ENCODE measurements at places on chromosomes 12 and 14. TPM values are rescaled to one million over a fixed set of nuclear protein-coding genes. Genes with fewer than 3 reads are reported as not detected.

The B4GALNT3 gene
- total RNA-seq = not detected

The TRHDE gene
- total RNA-seq = 97.8 TPM

The FZD10 gene
- not detected for total RNA-seq

The MYF6 gene
- total RNA-seq = not detected

The EIF2S3B gene
- 6.8 TPM for total RNA-seq

The KCNMB4 gene
- total RNA-seq = 0.90 TPM

The CLMN gene
- total RNA-seq = under 0.01 TPM

- peak within 1 kb of the TSS; percentile 50 for H3K4me3 ChIP-seq
- H3K36me3 ChIP-seq = peaks cover 20% of the 10 kb centered on the region
- peak; percentile 93 for DNase-seq
- H3K27me3 ChIP-seq = no peaks in the 10 kb centered on the region
- H3K4me1 ChIP-seq = peaks cover 16% of the 10 kb centered on the region
- peak within 1 kb of the TSS; percentile 96 for H3K27ac ChIP-seq
Measured at GRCh38 chr12:53380104-53380793, at the start of gene SP1. TSS of gene SP1 (plus strand) at chr12:53380176. CDS start at chr12:53380292, 116 bp downstream.

- H3K27me3 ChIP-seq = no peaks in the 10 kb centered on the region
- no peaks in the 10 kb centered on the region for H3K36me3 ChIP-seq
- peak; percentile 47 for DNase-seq
- peak overlapping the region; percentile 55 for H3K27ac ChIP-seq
Measured at GRCh38 chr14:77641534-77642341, 25.3 kb upstream of the SPTLC2 start.

DNA sequence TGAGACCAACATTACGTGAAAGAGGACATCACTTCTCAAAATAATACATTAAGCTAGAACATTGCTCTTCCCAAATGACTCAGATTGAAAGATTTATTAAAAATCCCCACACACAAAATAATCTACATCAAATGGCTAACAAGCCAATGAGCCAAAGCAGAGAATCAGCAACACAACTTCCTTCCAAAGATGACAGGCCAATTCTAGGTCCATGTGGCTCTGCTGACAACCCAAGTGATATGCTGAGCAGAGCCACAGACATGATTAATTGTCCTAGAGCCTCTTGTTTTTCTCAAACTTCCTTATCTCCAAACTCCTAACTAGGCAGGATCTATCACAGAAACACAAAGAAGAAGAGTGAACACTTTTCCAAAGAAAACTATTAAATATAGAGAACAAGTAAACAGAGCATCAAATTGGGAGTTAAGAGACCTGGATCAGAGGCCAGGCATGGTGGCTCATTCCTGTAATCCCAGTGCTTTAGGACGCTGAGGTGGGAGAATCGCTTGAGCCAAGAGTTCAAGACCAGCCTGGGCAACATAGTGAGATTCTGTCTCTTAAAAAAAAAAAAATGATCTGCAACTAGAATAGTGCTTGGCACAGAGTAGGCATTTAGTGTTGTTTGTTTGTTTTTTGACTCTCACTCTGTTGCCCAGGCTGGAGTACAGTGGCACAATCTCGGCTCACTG is 38.5 kb downstream of the SENP1 start:
- no peak overlapping the region for H3K4me3 ChIP-seq
- H3K27ac ChIP-seq = no peak overlapping the region

DNA sequence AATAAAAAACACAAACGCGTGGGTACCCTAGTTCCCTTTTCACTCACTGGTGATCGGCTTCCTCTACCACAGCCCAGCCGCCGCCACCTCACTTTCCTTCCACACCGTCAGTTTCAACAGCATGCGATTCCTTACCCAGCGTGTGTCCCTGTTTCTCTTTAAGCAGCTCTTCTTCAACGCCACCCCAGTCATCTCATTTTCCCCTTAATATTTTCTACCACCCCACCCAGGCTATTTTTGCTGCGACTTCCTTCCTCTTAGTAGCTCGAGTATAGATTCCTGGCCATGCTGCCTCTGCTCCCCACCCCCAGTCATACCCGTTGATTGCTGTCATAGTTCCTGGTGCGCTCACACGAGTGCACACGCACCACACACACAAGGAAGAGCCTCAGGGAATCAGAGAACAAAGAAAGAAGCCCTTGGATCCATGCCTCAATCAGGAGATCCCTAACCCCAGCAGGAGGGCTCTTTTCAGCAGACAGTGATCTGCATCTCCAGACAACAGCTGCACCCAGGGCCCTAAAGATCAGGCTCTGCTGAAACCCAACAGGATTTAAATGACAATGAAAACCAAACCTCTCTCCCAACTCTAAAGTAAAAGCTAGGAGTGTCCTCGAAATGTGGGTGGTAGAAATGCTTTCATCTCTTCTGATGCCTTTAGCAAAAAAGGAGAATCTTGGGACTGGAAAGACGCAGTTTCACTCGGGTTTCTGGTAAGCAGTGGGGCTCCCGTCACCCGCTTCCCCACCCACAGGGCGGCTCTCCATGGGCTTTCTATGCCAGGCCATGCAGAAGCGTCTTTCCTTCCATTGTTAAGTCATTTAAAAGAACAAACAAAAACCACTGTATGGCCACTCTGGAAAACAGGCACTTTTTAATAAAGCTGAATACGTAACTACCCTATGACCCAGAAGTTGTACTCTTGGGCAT is 23.8 kb downstream of the VPS37B start:
- H3K27ac ChIP-seq = peak overlapping the region; percentile 91
- no peaks in the 10 kb centered on the region for H3K27me3 ChIP-seq
- peak overlapping the region; percentile 33 for H3K4me3 ChIP-seq
- peak; percentile 88 for DNase-seq
- peaks cover 25% of the 10 kb centered on the region for H3K4me1 ChIP-seq

- H3K27me3 ChIP-seq = no peaks in the 10 kb centered on the region
- H3K36me3 ChIP-seq = no peaks in the 10 kb centered on the region
- H3K4me3 ChIP-seq = no peak overlapping the region
Measured at GRCh38 chr14:63891148-63891975, 38.6 kb downstream of the SYNE2 start.

GRCh38 chr14:42633504-42634095 is 1026.9 kb downstream of the LRFN5 start:
- H3K4me3 ChIP-seq = no peak overlapping the region
- H3K36me3 ChIP-seq = no peaks in the 10 kb centered on the region
- H3K4me1 ChIP-seq = no peaks in the 10 kb centered on the region
- H3K27ac ChIP-seq = no peak overlapping the region

DNA sequence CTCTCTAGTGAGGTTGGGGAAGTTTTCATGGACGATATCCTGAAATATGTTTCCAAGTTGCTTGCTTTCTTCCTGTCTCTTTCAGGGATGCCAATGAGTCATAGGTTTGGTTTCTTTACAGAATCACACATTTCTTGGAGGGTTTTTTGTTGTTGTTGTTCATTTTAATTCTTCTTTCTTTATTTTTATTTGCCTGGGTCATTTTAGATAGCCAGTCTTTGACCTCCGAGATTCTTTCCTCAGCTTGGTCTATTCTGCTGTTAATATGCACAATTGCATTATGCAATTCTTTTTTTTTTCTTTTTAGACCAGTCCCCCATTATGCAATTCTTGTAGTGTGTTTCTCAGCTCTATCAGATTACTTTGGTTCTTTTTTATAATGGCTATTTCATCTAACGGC is 338.9 kb downstream of the AEBP2 start:
- no peak overlapping the region for H3K27ac ChIP-seq
- H3K4me1 ChIP-seq = peaks cover 13% of the 10 kb centered on the region
- peak; percentile 56 for DNase-seq
- H3K4me3 ChIP-seq = no peak overlapping the region

DNA sequence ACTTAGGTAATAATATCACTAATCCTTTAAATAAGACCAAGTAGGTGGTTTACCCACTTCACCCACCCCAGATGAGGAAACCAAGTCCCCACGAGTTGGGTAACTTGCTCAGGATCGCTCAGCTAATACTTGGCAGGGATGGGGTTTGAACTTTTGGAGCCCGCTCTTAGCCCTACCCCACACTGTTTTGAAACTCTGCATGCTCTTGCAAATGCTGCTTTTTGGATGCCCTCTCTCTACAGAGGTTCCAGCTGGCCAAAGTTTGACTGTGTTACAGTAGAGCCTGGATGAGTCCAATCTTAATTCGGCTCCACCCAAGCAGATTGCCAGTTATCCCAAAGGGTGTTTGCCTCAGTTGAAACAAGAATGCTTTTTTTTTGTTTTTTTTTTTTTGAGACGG is 6.8 kb downstream of the PLEKHG3 start:
- H3K36me3 ChIP-seq = no peaks in the 10 kb centered on the region
- H3K27ac ChIP-seq = no peak overlapping the region
- H3K4me1 ChIP-seq = peaks cover 4% of the 10 kb centered on the region
- H3K4me3 ChIP-seq = no peak overlapping the region

DNA sequence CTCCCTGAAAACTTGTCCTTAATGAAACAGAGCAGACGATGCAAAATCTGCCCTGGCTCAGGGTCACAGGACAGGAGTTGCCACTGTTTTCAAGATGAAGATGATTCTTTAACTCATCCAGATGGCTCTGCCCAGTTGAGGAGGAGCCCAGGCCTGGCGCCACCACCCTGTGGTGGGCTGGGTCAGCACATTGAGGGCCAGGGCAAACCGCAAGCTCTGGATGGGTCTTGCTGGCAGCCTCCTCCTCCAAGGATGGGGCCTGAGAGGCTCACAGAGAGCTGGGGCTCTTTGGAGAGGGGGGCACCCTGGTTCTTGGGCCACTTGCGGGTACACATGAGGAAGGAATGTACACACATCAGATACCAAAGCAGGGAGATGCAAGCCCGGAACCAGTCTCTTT is 158.2 kb downstream of the NUAK1 start:
- no peaks in the 10 kb centered on the region for H3K27me3 ChIP-seq
- H3K36me3 ChIP-seq = no peaks in the 10 kb centered on the region
- no peak overlapping the region for H3K27ac ChIP-seq
- H3K4me3 ChIP-seq = no peak overlapping the region
- no peak for DNase-seq
- H3K4me1 ChIP-seq = peaks cover 23% of the 10 kb centered on the region

DNA sequence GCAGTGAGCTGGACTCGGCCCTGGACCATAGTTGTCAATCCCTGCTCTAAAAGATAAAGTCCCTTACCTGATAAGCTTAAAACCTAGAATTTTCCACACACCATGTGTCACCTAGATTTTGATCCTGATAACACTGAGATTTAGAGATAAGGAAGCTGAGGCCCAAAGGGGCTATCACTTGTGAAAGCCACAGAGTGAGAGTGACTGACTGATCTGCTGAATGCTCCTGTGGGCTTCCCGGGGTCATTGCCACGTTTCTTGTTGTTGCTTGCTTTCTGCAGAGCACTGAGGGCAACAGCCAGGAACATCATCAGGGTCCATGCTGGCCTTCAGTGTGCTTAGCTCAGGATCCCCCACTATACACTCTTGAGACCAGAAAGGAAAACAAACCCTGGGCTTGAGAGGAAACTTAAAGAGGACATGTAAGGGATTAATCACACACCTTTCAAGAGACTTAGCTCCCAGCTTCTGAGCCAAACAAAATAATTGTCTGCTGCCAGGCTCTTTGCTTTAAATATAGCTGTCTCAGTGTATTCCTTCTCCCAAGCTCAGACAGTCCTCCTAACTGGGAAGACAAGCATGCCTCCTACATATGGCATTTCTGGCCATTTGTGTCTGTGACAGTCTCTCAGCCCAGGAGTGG is 82.6 kb upstream of the ARHGAP5 start:
- peaks cover 6% of the 10 kb centered on the region for H3K4me1 ChIP-seq
- no peak overlapping the region for H3K4me3 ChIP-seq
- no peak overlapping the region for H3K27ac ChIP-seq

DNA sequence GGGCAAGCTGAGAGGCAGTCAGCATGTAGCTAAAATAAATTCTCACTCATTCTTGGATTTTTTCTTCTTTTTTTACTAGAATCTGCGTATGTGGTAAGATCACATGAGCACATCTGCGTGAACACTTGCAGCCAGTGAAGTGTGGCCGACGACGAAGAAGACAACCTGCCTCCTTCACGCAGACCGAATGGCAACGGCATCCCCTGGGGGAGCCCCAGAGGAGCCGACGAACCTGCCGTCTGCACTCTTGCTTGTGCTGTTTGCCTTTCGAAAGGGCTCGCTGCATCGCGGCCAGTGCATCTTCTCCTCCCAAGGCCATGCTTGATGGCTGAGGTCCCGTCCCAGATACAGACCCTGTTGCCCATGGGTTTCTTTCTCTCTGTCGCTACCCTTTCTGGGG is 113.8 kb downstream of the KCNK10 start:
- no peak overlapping the region for H3K27ac ChIP-seq
- no peaks in the 10 kb centered on the region for H3K36me3 ChIP-seq
- DNase-seq = no peak
- no peak overlapping the region for H3K4me3 ChIP-seq
- H3K27me3 ChIP-seq = no peaks in the 10 kb centered on the region

GRCh38 chr14:41476526-41476925 is 130.2 kb upstream of the LRFN5 start:
- H3K4me3 ChIP-seq = no peak overlapping the region
- H3K36me3 ChIP-seq = no peaks in the 10 kb centered on the region
- no peak for DNase-seq
- H3K27ac ChIP-seq = no peak overlapping the region
- no peaks in the 10 kb centered on the region for H3K4me1 ChIP-seq
- H3K27me3 ChIP-seq = no peaks in the 10 kb centered on the region

- peak; percentile 53 for DNase-seq
- H3K36me3 ChIP-seq = no peaks in the 10 kb centered on the region
- H3K4me3 ChIP-seq = no peak overlapping the region
- no peak overlapping the region for H3K27ac ChIP-seq
- no peaks in the 10 kb centered on the region for H3K4me1 ChIP-seq
Measured at GRCh38 chr12:94795520-94795919, 145.2 kb upstream of the TMCC3 start.

DNA sequence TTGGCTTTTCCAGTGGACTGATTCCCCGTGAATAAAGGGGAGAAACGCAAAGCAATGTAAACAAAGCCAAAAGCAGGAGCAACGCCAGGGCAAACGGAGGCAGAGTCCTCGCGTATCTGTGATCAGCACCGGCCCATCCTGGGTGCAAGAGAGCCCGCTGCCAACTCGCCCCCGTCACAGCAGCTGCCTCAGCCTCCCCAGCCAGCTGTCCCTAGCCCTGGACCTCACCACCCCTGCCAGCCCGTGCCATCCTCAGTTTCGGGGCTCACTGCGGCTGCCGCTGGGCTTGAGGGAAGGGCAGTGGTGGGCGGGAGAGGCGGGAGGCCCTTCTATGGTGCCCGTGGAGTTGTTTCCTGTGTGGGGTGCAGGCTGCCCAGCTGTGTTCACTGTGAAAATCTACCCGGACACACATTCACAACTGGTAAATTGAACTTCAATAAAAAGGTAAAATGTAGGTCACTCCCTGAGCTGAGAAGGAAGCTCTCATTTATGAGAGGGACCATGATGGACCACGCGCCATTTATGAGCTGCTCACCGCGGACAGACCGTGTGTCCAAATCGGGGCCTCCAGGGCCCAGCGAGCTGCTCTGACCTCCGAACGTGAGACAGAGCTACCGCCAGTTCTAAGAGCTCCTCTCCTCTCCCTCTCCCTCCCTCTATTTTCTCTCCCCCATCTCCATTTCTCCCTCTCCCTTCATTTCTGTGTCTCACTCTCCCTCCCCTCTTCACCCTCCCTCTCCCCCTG is 330.5 kb upstream of the SFSWAP start:
- H3K36me3 ChIP-seq = no peaks in the 10 kb centered on the region
- no peak overlapping the region for H3K27ac ChIP-seq
- no peak overlapping the region for H3K4me3 ChIP-seq
- no peak for DNase-seq

All from IMR-90 (cell line).